ENCODE measurements at places on chromosomes 12 and 14.

DNA sequence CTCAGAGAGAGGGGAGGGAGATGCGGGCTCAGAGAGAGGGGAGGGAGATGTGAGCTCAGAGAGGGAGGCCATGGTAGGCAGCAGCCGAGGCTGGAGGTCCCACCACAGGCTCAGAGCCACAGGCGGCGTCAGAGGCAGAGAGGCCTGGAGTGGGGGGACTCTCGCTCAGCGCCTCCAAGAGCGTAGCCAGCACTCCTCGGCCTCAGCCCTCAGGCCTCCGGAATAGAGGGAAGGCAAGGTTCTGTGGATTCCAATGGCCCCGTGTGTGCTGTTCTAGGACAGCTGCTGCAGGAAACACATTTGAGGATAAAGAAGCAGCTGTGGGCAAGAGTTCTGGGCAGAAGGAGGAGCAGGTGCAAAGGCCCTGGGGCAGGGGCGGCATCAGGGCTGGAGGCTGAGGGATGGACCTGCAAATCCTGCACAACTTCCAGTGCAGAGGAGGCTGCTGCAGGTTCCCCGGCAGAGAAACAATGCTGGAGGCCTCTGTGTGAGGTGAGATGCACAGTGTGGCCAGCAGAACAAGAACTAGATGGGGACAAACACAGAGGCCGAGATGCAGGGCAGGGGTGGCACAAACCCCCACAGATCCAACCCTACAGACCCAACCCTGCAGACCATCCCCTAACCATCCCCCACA is 59.1 kb upstream of the GALNT9 start:
- no peak for DNase-seq

GRCh38 chr12:79191391-79191790 is 326.8 kb downstream of the SYT1 start:
- DNase-seq: no peak

DNA sequence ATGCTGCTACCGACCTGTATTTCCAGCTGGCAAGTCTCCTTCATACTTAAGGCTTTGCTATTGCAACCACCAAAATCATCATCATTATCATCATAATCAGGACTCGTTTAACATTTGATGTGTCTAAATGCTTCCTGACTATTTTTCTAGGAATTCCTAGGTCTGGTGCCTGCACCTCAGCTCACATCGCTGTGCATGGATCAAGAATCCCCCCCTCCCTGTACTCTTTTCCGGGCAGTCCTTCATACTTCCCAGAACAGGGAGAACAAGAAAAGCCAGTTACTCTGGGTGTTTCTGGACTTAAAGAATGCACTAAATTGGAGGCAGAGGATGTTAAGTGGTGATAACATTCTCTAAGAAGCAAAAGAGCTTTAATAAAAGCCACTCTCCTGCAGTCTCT is 9.4 kb downstream of the ERP27 start:
- DNase-seq: no peak

GRCh38 chr12:46507766-46508165 is 135.2 kb upstream of the SLC38A2 start:
- no peak for DNase-seq

GRCh38 chr14:75794615-75795038 is 133.6 kb downstream of the TTLL5 start:
- DNase-seq: no peak

DNA sequence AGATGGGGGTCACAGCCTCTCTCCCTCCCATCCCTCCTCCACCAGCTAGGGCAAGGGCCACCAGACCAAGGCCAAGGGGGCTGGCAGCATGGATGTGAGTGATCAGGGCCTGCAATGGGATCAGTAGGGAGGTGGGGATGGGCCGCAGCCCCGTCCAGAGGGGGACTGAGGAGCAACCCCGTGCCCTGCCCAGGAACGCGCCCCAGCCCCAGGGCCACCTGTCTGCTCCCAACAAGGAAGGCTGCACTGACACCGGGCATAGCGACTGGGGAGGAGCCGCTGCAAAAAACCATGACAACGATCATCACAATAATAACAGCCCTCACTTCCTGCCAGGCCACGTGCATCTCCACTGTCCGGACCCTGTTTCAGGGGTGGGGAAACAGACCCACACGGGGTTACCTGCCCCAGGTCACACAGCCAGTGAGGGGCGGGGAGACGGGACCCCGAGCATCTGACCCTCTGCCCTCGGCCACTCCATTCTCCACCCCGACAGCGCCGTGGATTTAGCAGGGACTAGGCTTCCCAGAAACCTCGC is 24.3 kb downstream of the NCOR2 start:
- no peak for DNase-seq

GRCh38 chr12:80205960-80206359 is 106.6 kb downstream of the OTOGL start:
- no peak for DNase-seq

- no peak for DNase-seq
Measured at GRCh38 chr14:22563987-22564386, 25.0 kb downstream of the DAD1 start.

DNA sequence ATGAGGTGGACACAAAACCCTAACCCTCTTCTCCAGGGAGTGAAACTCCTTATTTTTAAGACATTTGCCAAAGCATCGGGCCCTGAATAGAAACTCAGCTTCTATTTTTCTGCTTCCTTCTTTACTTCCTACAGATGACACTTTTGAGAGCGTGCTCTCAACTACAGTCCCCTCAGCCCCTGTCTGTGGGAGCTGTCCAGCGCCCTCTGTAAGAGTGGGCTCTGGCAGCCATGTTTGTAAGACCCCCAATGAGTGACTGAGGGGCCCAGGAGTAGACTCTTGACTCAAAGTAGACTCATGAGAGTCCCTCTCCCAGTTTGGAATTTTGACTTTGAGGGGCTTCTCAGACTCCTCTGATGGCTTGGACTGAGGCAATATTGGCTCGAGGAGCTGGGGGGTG is 25.5 kb upstream of the BATF start:
- no peak for DNase-seq

- no peak for DNase-seq
Measured at GRCh38 chr12:51246254-51246853, 7.7 kb downstream of the DAZAP2 start.

DNA sequence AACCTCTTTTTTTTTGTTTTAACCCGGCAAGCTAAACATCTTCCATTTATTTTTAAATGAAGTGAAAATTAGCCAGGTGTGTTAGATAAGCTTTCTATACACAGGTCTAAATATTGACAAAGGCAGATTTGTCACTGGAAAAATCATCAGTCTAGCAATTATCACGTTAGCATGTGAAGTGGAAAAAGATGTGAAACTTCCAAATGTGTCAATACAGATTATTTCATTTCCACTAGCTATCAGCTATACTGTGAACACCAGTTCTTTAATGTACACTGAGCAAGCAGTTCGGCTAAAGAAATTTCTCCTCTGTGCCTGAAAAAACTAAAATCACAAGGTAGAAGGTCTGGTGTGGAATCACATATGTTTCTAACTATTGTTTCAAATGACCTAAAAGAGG is 96.6 kb upstream of the G2E3 start:
- no peak for DNase-seq

DNA sequence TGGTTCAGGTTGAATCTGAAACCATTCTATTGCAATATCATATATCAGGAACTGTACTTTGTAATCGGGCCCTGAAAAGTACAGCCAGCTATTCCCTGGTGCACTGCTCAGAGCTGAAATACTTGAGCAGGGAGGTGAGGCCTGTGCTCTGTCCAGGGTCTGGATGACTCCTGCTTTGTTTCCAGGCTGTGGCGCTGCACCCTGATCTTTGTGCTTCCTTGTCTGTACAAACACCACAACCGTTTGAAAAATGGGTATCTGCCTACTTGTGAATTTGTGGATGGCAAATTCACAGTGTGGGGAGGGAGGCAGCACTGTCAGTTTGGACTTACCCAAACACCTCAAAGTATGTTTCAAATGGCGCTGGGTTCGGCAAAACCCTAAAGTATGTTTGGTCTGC is 155.4 kb upstream of the FAR2 start:
- DNase-seq: no peak

DNA sequence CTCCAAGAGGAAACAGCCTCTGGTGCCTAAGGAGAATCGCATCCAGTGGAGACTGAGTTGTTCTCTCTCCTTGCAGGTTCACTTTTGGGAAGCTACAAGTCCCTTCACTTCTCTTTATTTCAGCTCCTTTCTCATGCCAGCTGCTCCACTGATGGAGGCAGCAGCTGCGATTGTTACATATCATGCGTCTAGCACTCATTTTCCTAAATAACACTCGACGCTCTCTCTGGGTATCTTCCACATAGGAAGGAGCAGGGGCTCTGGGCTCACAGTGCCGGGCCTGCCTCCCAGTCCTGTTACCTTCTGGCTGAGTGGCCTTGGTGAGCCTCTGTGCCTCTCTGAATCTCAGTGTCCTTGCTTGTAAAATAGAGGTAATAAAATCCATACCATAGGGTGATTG is 162.6 kb upstream of the HIF1A start:
- DNase-seq: no peak

DNA sequence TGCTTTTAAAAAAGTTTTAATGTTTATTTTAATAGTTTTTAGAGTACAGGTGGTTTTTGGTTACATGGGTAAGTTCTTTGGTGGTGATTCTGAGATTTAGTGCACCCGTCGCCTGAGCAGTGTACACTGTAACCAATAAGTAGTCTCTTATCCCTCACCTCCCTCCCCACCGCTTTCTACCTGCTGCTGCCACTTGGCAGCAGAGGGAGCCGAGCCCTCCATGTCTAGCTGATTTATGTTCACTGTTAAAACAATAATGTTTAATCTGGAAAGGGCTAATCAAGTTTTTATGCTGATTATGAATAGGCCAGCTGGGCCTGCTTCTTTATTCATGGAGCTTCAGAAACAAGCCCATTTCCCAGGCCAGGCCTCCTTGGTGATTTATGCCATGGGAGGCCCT is 73.1 kb downstream of the ADCK1 start:
- no peak for DNase-seq

GRCh38 chr12:57063991-57064685 is 14.2 kb upstream of the MYO1A start:
- peak; percentile 48 for DNase-seq

DNA sequence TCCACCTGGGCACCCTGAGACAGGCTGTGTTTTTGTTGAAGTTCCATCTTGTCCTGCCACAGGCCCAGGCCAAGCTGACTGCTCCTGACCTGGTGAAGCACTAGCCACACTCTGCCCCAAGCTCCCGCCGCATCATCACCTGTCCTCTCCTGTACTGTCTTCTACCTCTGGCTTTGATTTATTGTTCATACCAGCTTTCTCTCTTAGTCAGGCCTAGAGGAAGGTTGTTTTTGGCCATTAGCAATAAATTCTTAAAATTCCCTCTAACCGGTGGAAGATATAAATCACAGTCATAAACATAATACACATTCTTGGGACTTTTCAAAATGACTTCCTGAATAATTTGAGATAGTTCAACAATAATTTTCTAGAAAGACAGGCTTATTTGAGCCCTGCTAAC is 169.4 kb downstream of the DAD1 start:
- DNase-seq: no peak

- no peak for DNase-seq
Measured at GRCh38 chr12:128791395-128792322, 32.1 kb downstream of the SLC15A4 start.

DNA sequence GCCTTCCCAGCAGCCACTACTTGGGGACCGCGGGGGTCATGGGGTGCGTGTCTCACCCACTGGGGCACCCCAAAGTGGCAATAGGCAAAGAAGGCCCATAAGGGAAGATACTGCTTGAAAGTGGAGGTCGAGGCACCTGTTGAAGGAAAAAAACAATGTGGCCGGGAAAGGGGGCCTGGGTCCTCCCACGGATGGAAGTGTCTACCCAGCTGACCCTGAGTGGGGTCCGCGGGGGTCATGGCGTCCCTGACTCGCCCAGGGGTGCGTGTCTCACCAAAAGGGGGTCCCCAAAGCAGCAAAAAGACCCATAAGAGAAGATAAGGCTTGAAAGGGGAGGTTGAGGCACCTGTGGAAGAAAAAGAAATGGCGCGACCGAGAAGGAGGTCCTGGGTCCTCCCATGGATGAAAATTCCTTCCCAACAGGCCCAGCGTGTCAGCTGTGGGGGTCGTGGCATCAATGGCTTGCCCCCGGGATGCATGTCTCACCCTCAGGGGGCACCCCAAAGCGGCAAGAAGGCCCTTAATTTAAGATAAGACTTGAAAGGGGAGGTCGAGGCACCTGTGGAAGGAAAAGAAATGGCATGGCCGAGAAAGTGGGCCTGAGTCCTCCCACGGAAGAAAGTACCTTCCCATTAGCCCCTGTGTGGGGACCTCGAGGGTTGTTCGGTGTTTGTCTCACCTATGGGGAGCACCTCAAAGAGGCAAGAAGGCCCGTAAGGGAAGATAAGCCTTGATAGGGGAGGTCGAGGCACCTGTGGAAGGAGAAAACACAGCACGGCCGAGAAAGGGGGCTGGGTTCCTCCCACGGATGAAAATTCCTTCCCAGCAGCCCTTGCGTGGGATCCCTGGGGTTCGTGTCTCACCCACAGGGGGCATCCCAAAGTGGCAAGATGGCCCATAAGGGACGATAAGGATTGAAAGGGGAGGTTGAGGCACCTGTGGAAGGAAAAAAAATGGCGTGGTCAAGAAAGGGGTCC is 266.0 kb downstream of the ALG10 start:
- DNase-seq: no peak

GRCh38 chr12:109580684-109581333 is 7.2 kb downstream of the MVK start:
- DNase-seq: no peak

- DNase-seq: no peak
Measured at GRCh38 chr12:84702001-84702400, 210.6 kb downstream of the SLC6A15 start.

DNA sequence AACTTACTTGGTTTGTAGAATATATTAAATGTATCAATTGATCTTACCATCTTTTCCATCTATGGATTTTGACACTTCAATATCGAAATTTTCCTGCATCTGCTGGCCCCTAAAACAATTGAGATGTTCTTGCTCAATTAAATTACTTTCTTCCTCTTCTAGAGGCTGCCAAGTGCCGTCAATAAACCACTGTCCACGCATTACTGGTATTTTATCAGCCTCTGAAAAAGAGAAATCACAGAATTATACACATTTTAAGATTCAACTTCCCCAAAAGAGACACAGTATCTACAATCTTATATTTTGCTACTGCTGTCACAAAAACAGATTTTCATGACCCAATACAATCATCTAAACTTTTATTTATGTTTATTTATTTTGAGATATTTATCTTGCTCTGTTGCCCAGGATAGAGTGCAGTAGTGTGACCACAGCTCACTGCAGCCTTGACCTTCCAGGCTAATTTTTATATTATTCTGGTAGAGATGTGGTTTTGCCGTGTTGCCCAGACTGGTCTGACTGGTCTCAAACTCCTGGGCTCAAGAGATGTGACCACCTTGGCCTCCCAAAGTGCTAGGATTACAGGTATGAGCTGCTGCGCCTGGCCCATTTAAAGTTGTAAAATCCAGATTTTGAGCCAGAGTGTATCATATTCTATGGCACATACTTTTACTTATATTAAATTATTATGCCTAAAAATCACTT is 49.3 kb downstream of the DDHD1 start:
- no peak for DNase-seq

- DNase-seq: no peak
Measured at GRCh38 chr14:36430169-36430568, 89.9 kb downstream of the NKX2-1 start.

DNA sequence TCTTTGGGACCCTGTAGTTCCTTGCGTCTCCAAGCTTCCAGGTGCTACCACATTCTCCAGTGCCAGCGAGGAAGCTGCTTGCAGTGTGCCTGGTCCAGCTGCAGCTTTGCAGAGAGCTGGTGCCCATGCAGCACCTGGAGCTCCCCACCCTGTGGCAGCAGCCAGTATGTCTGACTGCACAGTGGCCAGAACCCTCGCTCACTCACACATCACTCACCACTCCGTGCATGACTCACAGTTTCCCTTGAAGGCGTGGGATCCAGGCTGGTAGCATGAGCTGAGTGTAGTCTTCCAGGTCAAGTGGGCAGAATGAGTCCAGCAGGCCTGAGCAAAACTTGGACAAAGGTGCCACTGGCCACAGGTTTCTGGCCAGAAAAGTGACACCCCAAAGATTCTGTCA is 33.6 kb downstream of the SDR9C7 start:
- no peak for DNase-seq

Data from activated gamma-delta T cell treated with anti-CD3 and anti-CD28 coated beads, Interleukin-2, amount 50 U/mL, for 16 hours (primary cell).